ENCODE measurements at places on chromosomes 13 and 19.
A peak's percentile ranks its signal among the peaks of the same experiment; 100 is the strongest.

DNA sequence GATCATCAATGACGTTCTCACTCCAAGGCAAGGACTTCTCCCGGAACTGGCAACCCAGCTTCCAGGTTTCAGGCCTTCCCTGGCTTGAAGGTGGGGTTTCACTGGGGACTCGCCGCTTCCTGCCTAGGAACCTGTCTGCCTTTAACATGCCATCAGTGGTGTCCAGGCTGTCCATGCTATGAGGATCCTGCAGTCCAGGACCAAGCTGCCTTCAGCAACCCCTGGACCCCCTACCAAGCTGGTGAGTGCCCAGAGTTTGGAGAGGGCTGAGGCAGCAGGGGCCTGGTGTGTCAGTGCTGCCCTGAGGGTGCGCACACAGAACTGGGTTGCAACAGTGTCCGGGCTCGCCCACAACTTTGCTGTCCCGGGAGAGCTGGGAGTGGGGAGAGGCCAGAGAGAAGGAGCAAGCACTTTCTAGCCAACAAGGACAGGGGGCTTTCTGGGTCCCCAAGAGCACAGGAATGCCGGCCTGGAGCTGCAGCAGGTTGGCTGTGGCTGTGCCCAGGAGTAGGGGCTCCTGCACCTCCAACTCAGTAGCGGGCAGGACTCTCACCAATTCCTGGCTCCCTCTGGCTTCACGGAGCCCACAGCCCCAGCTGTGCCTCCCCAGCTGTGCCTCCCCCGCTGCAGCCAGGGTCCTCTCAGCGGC is 1563.2 kb upstream of the MIR17HG start:
- no peak for DNase-seq

DNA sequence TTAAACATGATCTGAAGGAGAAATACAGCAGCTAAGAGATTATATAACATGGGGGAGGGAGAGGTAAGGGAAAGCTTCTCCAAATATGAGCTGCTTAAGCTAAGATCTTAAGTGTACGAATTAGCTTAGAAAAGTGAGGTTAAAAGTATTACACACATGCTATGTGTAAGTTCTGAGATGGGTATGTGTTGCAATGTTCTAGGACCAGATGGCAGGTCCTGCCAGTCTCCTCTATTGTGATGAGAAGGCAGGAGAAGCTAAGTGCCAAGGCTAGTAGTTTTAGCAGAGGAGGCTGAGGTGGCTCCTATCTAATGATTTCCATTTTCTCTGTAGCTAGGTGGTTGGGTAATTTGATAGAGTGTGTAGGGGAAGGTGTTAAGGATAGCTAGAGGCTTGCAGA is 57.6 kb downstream of the MICU2 start:
- peak; percentile 60 for DNase-seq

DNA sequence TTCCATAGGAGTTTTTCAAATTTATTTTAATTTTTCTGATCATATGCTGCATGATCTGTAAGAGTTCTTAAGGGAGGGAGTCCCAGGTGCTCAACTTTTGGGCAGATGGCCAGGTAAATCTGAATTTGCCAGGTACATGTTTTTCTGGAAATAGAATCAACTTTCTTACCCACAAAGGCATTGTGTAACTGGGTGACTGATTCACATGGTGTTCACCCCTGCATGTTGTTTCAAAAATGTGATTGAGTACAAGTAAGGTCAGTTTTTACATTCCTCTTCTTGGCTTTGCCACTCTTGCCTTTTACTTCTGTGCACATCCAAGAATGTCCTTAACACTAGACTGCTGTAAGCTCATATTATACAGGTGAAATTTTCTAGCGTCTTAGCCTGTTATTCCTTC is 30.4 kb downstream of the RB1 start:
- peak; percentile 60 for DNase-seq

- DNase-seq: no peak
Measured at GRCh38 chr13:25899464-25899863, 152.4 kb downstream of the SHISA2 start.

DNA sequence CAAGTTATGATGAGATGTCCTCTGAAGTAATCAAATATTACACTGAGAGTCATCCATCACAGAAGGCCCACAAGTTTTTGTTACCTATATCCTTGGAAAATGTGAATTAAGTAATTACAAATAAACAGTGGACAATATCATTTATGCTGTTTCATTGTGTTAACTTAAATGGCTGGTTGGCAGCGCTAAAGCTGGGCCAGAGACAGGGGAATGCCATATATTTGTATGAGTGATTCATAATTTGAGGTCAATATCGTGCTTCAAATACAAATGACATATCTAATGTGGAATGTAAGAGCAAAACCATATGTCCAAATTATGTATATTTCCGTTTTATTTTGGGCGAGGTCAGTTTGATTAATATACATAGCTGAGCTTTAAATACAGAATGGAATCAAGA is 1556.2 kb downstream of the SLITRK5 start:
- no peak for DNase-seq

DNA sequence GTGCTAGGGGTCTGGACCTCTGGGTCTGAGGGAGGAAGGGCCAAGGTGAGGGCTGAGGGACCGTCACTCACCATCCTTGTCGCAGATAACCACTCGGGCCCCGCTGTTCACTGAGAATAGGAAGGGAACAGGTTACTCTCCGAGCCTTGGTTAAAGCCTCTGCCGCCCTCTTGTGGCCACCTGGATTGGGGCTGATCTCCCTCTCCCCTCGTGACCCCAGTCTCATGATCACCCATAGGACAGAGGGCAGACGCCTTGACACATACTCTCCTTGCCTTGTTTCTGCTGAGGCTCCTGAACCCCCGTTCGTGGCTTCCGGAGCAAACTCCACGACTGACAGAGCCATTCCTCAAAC is 580 bp downstream of the HSD17B14 start:
- DNase-seq: peak; percentile 81

- no peak for DNase-seq
Measured at GRCh38 chr19:3458229-3459088, 21.9 kb downstream of the SMIM24 start.

DNA sequence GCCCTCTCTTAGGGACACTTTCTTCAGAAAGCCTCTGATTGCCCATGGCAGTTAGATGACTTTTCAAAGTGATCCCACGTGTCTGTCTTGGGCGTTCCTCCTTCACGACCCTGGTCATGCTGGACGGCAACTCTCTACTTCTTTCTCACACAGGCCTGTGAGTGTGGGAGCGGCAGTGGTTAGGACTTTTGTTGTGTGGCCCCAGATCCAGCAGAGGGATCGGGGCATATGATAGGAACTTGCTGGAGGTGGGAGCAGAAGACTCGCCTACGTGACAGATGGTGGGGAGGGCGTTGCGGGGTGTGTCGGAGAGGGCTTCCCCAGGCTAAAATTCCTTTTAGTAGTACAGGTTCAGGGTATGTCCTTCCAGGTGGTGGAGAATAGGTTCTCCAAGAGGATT is 289.5 kb upstream of the MAB21L1 start:
- no peak for DNase-seq

DNA sequence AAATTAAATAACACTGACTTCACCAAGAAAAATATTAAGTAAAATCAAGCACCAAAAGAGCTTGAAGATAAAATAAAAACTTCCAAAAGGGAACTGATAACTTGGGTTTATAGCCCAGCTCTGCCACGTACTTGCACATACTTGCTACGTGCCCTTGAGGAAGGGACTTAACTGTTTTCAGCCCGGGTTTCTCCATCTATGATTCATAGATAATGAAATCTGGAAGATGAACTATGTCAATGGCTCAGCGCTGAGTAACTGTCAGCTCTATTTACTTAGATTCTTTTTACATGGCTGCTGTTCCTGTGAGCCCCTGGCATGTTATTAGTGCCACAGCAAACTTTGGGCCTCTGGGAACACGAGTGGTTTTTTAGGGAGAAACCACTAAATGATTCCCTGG is 9.6 kb upstream of the ZC3H13 start:
- peak; percentile 30 for DNase-seq

DNA sequence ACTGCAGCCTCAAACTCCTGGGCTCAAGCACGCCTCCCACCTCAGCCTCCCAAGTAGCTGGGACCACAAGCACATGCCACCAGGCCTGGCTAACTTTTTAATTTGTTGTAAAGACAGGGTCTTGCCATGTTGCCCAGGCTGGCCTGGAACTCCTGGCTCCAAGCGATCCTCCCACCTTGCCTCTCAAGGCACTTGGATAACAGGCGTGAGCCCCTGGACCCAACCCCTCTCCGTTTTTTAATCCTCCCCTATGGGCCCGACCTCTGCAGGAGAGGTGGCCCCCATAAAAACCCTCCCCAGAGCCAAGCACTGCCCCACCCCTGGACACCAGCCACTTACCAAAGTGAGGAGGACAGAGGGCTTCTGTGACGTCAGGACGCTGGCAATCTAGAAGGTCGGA is 28.6 kb downstream of the PEPD start:
- no peak for DNase-seq

DNA sequence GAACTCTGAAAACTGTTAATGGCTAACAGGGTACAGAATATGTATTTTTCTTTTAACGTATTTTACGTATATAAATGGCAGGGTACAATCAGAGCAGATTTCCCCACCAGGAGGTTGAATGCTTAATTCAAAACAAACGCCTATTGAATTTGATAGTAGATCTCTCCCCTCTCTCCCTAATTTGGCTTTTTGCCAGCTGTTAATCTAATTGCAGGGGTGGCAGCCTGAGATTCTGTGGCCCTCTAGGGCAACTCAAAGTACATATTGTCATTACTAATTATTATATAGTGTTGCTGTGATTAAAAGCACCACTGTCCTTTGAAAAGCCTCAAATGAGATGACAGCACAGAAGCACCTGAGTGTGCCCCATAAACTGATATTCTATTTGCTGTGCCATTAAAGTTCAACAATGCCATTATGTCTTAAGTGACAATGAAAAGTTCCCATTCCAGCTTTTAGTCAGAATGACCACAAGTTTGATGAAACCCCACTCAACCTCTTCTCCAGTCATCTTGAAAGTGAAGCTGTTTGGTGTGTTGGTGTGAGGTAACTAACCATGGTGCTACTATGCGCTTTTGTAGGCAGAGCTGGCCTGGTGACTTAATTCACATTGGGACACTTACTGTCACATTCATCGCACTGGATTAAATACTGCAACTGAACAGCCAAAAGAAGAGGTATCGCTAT is 351.4 kb downstream of the KCNRG start:
- DNase-seq: no peak

DNA sequence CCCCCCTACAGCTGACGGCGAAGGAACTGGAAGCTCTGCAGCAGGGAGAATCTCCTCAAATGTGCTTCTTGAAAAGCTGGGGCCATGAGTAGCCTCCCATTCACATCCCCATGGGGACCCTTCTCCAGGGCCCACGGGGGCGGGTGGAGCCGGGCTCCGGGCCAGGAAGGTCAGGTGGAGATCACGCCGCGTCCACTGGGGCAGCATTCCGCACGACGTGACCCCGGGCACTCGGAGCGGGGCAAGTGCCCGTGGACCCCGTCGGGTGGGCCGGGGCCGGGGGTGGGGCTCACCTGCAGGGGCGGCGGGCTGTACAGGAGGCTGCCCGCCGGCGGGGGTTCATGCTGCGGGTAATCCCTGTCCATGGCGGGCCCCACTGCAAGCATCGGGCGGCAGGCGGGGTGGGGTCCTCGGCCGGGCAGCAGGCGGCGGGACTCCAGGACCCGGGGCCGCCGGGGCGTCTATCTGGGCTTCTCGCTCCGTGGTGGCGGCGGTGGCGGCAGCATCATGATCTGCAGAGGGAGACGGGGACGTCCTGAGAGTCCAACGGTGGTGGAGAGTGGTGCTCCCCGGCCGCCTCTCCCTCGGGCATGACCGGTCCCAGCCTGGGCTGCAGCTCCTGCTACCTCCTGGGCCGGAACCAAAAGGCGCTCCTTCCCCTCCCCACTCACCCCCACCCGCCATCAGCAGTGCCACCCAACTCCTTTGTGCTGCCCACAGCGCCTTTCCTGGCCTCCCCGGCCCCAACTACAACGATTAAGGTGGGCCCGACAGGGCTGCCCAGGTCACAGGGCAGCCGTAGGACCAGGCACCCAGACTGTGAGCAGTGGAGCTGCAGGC is 20.0 kb downstream of the SBNO2 start:
- DNase-seq: no peak

DNA sequence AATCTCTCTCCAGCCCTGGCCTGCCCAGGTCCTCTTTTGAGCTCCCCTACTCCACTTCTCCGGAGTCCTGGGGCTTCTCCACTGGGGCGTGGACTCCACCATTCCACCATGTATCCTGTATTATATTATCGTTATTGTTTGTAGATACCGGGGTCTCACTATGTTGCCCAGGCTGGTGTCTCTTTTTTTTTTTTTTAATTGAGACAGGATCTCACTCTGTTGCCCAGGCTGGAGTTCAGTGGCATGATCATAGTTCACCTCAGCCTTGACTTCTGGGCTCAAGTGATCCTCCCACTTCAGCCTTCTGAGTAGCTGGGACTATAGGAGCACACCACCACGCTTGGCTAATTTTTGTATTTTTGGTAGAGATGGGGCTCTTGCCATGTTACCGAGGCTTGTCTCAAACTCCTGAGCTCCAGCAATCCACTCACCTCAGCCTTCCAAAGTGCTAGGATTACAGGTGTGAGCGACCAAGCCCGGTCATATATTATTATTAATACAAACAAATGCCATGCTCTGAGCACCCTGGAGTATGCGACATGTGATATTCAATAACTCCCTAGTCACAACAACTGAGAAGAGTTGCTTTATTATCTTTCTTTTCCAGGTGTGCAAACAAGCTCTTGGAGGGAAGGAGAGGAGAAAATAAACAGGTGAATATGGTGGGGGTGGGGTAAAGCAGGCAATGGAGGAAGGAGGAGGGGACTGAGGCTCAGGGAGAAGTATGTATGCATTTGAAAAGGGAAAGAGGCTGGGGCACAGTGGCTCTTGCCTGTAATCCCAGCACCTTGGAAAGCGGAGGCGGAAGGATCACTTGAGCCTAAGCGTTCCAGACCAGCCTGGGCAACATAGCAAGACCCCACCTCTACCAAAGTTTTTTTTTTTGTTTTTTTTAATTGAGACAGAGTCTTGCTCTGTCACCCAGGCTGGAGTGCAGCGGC is 2.8 kb upstream of the CERS4 start:
- DNase-seq: no peak

DNA sequence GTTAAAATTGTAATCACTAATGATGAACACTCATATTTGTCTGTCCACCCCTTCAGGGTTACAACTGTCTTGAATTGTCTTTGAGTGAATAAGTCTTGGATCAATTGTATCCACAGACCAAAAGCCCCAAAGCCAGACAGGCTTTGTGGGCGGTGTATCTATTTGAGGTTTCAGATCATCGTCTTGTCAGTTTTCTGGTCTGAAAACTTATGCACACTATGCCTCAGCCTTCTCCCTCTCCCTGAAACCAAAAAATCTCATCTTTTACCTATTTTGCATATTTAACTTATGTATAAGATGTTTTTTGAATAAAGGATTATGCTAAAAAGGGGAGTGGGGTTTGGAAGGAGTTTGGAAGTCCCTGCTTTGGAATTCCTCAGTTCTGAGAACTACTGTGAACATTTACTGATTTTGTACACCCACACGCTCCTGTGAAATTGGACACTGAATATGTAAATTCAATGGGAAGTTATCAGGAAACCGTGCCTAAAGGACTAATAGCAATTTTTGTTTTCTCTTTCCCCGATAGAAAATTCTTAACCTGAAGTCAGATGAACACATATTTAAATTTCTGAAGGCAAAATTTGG is 52.1 kb downstream of the DPY19L3 start:
- no peak for DNase-seq

Measured in AG10803 (cell line).